ENCODE measurements at places on chromosomes 6 and 20.
A peak's percentile ranks its signal among the peaks of the same experiment; 100 is the strongest.

DNA sequence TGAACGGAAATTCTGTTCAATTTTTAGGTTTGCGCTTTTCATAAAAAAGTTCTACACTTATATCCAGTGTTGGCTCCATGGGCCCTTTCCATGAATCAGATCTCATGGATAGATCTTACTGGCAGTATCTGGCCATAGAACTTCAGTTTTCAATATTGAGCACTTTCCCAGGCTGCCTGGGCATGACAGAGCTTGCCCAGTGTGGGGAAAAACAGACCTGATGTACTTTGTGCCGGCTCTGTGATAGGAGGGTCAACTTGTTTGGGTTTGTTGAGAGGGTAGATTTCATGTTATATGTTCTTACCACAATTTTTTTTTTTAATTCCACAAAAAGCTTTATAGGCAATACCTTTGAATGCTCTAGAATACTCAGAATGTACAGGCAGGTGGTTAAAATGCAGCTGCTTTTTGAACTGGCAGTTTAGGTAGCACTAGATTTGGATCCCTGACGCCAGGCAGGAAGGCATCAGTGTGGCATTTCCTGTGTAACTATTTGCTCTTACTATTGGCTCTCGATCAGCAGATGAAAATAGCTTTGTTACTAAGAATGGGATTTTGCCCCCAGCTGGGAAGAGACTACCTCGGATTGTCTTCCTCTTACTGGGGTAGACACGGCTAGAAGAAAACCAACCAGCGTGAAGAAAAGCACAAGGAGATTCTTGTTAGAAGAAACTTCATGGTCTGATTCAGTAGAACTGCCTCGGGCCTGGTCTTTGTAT is 404.9 kb upstream of the SOX4 start:
- DNase-seq = no peak

GRCh38 chr6:123016431-123017103 is 20.5 kb downstream of the CLVS2 start:
- no peak for DNase-seq

DNA sequence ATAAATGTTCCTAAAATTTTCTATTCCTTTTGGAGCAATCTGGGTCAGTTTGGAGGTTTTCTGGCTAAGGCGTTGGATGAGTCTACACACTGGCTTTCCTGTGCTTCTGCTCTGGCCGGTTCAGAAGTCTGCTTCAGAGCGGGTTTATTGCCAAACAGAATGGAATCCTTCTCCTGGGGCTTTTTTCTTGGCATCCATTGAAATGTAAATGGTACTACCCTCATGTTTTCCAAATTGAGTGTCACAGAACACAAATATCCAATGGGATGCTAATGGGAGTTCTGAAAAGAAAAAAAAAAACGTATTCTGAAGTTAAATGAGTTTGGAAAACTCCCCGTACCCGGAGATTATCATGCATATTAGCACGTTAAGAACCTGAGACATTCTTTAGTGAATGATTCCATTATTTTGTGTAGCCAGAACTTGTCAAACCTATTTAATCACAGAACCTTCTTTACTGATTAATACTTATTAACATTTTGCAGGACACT is 930.3 kb downstream of the QKI start:
- peak; percentile 3 for DNase-seq

- DNase-seq = no peak
Measured at GRCh38 chr6:112243861-112244827, 10.2 kb downstream of the LAMA4 start.

DNA sequence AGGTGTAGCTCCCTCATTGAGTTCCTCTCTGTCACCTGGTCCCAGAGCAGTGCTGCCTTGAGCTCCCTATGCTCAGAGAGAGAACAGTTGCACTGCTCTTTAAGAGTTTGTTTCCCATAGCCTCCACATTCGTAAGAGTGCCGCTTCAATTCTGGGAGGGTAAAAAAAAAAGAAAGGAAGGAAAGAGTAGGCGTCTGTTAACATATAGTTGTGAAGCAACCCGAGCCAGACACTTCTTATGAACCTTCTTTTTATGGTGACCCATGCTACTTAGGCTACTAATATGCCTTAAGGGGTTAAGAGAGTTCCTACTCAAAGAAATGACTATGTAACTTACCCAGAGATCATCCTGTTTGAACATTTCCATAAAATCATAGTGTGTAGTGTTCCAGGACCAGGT is 4.3 kb upstream of the ARG1 start:
- DNase-seq = no peak

- no peak for DNase-seq
Measured at GRCh38 chr20:3560578-3560977, 89.8 kb downstream of the ATRN start.

- DNase-seq = no peak
Measured at GRCh38 chr6:7685276-7685675, 40.6 kb upstream of the BMP6 start.

DNA sequence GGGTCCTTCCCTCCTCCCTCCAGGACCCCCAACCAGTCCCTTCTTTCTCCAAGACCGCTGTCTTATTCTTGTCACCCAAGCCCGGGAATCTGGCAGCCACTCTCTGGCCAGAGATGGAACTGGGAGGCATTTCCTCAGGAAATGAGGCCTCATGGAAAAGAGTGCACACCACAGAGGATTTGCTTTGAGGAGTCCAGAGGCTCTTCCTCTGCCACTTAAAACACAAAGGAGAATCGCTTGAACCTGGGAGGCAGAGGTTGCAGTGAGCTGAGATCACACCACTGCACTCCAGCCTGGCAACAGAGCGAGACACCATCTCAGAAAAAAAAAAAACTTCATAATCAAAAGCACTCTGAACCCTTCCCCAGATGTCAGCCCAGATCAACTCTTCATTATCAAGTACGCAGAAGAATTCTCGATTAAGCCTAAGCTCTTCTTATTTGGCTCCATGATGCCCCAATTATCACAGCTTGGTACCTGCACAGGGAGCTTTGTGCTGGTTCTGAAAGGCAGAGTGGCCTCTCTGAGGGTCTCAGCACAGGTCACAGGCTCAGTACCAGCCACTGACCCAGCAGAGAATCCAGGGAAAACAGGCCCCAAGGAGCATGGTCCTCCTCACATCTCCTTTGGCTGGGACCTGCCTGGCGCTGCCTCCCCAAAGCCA is 82.9 kb upstream of the MAFB start:
- no peak for DNase-seq

- DNase-seq = no peak
Measured at GRCh38 chr6:38427492-38428210, 212.1 kb downstream of the BTBD9 start.

GRCh38 chr20:49230561-49231133 is 11.4 kb downstream of the DDX27 start:
- DNase-seq = no peak

DNA sequence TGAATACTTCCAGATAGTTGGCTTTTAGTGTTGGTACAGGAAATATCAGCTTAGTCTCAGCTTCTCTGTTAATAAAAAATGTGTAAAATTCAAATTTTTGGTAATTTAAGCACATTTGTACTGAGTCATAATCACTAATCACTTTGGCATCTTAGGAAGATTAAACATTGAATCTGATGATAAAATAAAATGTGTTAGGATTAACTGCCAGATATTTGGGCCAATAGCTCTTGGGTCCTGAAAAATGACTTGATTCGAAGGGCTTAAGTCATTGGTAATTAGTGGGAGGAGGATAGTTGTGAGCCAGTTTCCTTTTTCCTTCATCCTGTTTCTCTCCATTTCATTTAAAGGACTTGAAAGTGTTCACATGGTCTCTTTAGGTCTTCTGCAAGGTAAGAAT is 426.1 kb downstream of the RFPL4B start:
- no peak for DNase-seq

DNA sequence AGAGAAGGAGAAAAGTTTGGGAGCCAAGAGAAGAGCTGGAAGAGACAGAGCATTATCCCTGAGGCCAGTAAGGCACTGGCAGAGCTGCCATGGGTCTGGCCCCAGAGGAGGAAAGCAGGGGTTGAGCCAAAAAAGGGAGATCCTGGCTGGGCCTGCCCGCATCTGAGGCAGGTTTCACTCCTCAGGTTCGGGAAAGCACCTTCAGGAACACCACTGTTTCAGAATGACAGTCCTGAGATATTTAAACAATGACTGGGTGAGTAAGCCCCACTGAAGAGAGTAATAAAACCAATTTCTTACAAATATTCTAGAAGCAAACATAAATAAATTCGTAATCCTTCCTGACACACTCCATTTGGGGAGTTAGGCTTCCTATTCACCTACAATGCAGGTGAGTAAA is 152.2 kb downstream of the BACH2 start:
- no peak for DNase-seq

GRCh38 chr6:112007805-112008204 is 46.1 kb upstream of the CCN6 start:
- no peak for DNase-seq

All from gastrocnemius medialis (tissue), 4 donors.